Muscle of arm (tissue), 14 donors: ENCODE measurements at places on chromosomes 2 and 18.
A peak's percentile ranks its signal among the peaks of the same experiment; 100 is the strongest.

DNA sequence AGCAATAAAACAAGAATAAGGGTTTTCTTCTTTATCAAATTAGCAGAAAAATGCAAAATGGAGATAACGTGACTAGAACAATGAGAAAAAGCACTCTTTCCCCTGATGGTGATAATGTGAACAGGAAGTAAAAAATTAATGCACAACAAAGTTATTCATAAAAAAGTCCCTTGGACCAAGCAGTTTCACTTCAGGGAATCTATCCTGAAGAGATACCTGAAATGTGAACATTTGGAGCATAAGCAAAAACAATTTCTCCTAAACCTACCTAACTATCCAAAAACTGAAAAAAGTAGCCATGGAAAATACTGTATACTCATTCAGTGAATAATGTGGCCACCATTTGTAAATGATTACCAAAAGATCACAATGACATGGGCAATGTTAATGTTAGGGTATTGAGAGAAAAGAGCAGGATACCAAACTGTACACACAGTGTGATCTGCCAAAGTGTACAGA lies 48.7 kb downstream of the TRIP12 start:
- DNase-seq: no peak

DNA sequence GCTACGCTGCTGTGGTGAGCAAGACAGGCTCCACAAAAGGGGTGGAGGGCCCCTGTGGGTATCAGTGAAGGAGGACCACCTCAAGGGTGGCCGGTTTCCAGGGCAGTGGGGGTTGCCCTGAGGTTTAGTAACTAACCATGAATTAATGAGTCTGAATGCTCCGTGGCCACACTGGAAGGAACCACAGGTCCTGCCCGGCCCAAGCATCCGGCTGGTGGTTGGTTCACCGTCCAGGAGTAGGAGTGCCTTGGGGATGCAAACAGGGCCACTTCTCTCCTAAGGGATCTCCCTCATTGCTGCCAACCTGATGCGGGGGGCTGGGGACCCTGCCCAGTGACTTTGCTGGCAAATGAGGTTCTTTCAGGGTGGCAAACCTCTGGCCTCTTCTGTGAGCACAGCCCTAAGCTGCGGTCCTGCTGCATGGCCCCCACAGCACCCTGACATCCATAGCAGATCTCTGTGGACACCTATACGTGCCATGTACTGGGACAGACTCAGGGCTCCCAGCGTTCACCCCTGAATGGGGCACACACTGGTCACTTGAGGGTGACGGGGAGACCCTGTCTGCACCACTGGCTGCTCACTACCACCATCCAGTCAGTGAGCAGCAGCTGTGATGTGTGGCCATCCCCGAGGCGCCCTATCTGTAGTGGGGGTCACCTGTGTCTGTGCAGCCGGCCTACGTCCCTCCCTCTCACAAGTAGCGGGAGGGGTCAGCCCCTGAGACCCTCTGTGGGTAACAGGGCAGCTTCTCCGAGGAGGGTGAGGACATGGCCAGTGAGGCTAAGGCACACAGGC lies 41.6 kb downstream of the HS6ST1 start:
- no peak for DNase-seq

DNA sequence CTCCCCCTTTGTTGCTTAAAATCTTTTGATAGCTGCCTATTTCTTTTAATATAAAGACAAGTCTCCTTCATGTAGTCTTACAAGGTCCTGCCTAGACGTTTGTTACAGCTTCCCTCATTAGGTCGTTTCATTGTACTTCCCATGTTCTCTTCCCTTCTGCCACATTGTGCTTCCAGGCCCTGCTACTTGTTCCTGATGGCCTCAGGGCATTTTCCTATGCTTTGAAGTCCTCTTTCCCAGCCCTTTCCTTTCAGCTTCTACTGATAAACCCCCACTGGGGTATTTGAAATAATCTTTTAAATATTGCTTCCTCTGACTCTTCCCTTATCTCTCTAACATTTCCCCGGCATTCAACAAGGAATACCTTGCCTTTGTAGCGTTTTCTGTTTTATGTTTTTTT lies 67.4 kb downstream of the UBE2E3 start:
- DNase-seq: no peak

DNA sequence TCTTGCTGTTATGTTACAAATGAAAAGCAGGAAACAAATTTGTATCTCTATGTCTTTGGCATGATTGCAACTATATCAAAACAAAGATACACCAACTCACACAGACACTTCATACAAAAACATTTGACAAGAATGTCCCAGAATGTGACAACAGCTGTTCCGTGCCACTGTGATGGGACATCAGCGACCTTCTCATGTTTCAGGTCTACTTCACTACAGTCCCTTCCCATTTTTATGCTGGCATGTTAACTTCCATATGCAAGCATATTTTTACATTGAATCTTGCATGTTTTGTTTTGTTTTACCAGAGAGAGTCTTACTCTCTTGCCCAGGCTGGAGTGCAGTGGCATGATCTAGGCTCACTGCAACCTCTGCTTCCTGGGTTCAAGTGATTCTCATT lies 71.2 kb downstream of the STK25 start:
- DNase-seq: no peak

DNA sequence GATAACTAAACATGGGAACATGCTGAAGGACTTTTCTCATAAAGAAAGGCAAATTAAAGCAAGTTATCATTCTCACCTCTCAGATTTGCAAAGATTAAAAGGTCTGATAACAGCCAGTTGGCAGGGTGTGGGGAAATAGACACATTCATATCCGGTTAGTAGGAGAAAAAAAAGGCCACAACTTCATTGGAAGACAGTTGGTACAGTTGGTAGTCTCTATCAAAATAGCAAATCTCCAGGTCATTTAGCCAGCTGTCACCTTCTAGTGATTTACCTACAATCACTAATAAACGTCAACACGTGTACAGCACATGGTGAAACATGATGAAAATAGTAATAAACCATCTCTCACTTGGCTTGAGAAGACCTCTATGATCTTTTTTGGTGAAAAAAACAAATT lies 16.6 kb downstream of the INPP5D start:
- no peak for DNase-seq

- DNase-seq: no peak
Measured at GRCh38 chr2:182854375-182855105, 11.9 kb downstream of the FRZB start.

DNA sequence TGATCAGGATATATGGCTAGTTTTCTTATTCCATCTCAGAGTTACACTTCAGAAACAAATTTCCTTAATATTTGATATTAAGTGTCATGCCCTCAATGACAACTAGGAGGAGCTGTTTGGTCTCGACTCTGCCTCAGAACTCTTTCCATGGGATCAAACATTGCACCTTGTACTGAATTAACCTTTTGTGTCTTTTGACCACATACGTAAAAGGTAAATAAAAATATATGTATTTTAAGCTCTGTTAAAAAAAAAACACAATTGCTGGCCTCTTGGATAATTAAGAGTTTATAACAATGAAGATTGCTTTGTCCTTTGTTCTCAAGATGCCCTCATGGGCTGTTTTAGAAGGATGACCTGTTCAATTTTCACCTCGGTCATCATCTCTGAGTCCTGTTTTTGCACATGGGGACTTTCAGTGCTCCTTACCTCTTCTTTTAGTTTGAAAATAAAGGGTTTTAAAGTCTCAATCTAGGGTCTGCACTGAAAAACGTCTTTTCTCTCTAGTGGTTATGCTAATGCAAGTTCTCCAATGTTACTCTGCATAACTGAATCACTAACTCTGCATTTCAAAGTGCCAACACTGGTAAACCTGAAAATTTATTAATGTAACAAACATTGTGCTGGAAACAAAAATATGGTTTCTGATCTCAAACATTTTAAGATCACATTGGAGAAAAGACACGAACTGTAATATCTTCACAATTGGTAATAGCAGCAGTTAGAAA lies 18.8 kb upstream of the FN1 start:
- no peak for DNase-seq

DNA sequence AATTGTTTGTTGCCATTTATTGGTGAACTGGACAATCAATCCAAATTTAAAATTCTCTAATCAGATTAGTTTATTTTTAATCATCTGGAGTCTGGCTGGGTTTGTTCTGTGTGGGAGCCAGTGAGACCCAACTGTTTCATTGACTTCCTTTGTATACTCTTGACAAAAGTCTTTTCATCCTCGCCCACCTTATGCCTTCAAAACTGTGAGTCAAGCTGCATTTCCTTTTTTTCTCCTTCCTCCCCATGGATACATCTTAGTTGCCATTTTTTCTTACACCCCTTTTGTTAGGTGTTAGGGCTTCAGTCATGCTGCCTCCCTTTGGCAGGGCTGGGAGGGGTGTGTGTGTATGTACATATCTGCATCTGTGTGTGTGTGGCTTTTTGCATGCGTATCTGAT lies 117.6 kb downstream of the PRKCE start:
- DNase-seq: no peak

DNA sequence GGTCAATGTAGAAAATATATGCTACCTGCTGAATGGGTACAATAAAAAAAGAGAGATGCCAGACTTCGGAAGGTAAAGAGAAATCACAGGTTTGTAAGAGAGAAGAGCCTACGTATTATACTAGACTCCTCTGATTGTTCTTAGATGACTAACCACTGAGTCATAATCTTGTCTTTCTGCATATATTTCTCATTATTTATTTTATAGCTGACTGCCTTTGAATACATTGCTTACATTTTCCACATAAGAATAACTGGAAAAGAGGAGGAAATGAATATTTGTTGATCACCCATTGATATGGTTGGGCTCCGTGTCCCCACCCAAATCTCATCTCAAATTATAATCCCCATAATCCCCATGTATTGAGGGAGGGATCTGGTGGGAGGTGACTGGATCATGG lies 90.3 kb upstream of the RAB27B start:
- no peak for DNase-seq

GRCh38 chr2:197514754-197515153 lies 1.1 kb upstream of the MOB4 start:
- DNase-seq: peak; percentile 9

DNA sequence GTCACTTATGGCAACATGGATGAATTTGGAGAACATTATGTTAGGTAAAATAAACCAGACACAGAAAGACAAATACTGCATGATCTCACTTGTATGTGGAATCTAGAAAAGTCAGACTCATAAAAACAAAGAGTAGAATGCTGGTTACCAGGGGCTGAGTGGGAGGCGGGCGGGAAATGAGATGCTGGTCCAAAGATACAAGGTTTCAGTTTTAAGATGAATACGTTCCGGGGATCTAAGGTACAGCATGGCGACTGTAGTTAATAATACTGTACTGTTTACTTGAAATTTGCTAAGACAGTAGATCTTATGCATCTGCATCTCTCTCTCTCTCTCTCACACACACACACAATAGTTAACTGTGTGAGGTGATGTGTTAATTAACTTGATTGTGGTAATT lies 14.2 kb downstream of the FAM110C start:
- no peak for DNase-seq

GRCh38 chr2:158718851-158719250 lies 76.3 kb upstream of the DAPL1 start:
- DNase-seq: no peak

DNA sequence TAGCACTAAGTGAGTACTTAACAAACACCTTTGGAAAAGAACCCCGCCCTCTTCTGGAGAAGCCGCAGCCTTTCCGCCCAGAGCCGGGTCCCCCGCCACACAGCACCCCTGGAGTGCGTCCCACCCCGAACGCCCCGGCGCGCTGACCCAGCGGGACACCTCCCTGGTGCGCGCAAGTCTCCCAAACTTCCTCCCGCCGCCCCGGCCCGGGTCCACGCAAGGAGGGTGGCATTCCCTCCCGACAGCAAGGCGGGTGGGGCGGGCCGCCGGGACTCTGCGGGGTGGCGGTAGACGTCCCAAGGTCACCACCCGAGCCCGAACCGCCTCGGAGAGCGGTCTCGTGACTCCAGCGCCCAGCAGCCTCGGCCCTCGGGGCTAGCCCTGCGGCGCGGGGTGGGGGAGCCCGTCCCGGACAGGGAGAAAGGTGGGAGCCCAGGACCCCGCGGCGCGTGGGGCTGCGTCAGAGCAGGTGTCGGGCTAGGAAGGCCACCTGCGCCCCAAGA lies 598 bp downstream of the CCDC93 start:
- DNase-seq: peak; percentile 8

GRCh38 chr2:138239902-138240491 lies 261.6 kb upstream of the SPOPL start:
- DNase-seq: peak; percentile 67

GRCh38 chr2:176240301-176240700 lies 28.9 kb upstream of the MTX2 start:
- DNase-seq: no peak

DNA sequence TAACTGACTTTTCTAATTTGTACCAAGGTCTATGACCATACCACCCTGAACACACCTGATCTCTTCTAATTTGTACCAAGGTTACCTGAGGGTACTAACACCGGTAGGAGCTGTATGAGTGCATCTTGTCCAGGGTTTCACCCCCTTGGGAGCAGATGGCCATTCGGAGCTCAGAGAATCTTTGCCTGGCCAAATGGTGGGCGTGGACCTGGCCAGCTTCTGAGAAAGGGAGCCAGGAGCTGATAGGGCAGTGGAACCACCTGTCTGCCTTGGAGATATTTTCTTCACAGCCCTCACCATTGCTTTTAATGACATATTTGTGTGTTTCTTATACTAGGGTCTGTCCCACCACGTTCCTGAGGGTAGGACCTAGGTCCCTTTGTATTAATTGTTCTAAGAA lies 188.9 kb downstream of the LDLRAD4 start:
- DNase-seq: no peak

DNA sequence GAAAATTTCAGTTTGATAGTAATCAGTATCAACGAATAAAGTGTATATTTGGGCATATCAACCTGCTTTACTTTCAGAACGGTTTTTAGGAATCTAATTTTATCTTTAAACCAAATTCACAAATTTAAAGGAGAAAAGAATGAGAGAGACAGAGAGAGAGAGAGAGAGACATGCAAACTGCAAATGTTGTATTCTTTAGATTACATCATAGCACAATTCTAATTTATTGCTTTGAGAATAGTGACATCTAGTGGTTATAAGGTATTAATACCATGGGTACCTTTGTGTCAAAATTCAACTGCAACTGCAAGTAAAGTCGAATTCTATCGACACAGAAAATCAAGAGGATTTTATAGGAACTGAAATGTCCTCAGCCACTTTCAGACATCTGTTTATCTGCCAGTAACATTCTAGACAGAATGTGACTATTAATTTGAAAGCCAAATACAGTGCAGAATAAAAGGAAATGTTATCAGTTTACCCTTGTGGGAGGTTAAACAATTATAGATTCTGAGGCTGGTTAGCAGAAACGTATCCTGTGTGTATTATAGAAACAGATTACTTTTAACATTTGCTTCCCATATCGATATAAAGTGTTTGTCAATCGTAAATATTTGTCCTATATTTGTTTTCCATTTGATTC lies 529.8 kb upstream of the VRK2 start:
- peak; percentile 26 for DNase-seq

DNA sequence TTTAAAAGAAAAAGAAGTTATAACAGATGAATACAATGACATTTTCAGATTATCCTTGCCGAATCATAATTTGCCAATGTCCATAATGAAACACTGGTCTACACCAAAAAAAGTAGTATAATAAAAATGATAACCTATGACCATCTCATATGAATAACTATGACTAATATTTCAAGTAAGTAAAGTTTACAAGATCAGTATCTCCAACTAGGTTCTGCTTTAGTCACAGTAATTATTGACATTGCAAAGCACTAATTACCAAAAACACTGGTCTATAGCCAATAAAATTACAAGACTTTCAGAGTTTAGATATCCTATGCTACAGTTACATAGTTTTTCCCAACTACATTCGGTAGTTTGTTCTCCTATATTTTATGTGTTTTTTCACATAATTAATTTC lies 136.7 kb downstream of the MEMO1 start:
- no peak for DNase-seq
